ENCODE measurements at places on chromosomes 7 and 10.

DNA sequence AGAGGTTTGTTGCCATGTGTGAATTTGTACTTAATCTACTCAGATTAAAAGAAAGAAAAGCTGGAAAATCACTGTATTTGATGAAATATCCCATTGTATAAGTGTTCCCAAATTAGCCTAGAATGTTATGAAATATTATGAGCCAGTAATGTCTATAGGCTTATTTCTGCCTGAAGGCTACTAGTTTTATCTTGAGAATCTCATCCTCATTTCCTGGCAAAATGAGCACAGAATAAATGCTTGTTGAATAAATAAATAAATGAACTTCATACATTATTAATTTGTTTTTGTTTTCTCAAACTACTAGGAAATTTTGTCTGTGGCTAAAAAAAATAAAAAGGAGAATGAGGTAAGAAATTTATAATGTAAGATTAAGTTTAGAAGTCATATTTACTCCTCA, 25.5 kb downstream of the HELLS start:
- no peak for DNase-seq

DNA sequence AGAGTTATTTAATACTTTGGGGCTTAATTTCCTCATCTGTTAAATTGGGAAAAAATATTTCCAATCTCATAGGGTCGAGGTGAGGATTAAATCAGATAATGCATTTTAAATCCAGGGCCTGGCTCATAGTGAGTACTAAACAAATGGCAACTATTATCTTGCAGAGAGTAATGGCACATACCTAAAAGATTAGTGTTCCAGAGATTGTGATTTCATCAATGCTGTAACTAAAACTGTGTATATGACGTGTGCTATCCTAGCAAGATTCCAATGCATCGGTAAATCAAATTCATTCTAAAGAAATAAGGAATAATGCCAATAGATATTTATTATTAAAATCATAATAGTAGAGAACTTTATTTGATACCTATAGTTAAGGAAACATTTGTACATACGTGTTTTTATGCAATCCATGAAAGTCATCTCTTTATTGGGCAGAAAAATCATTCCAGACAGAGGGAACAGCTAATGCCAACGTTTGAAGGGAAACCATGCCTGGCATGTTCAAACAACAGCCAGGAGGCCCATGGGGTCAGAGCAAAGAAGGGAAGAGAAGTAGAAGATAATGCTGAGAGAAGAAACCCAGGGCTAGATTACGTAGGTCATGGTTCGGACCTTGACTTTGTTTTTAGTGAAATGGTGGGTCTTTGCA, 174.8 kb upstream of the AGR3 start:
- no peak for DNase-seq

- DNase-seq: no peak
Observed at GRCh38 chr7:30920021-30920583, 8.4 kb downstream of the AQP1 start.

- no peak for DNase-seq
Observed at GRCh38 chr7:150340024-150340749, 1.2 kb downstream of the RARRES2 start.

DNA sequence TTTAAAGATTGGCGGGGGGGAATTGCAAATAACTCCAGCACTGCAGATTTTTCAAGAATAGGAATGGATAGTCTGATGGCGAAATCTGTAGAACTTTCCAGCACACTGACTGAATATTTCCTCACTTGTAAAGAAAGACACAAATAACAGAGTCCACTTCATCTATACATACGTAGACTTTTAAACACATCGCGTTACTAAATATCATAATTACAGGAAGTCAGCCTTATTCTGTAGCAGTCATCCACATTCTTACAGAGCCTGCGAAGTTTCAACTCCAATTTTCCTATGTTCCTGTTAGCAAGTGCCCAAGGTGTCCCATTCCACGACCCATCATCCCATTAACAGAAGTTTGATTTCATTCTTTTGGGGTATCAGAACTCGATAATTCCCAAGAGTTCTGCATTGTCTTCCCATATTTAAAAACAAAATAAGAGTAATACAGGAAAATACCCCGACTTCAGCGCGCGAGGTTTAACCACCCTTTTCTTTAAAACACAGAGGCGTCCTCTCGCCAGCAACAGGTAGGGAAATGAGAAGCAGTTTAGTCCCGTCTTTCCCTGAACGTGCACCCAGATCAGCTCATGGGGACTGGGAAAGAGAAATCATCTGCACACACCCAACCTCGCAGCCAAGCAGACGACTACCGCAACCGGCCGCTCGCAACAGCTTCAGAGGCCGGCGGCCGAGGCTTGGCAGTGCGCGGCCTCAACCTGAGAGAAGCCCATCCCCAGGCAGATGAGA, 880 bp downstream of the HERC4 start:
- DNase-seq: no peak

- DNase-seq: no peak
Observed at GRCh38 chr10:71134732-71135211, 77.6 kb upstream of the UNC5B start.

Measured in stimulated activated CD4-positive, alpha-beta T cell treated with anti-CD3 and anti-CD28 coated beads, Interleukin-1b, Interleukin-23, amount 100 ng/mL, for 48 hours (primary cell).